ENCODE measurements at places on chromosomes 4 and X.
A peak's percentile ranks its signal among the peaks of the same experiment; 100 is the strongest.

DNA sequence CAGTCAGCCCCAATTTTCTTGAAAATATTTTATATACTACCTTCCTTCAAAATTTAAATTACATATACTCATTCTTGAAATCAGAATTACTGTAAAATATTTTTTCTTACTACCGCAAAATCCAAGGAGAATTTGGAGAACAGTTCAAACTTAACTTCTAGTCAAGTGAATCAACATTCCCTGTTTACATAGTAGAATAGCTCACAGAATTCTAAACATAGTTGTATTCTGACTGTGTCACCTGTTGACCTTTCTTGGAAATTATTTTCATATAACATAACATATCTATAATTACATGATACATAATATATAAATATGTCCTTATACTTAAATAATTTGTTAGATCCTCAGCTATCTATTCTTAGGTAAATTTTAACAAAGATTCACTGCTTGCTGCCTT, 31.0 kb upstream of the FGF5 start:
- DNase-seq = no peak

DNA sequence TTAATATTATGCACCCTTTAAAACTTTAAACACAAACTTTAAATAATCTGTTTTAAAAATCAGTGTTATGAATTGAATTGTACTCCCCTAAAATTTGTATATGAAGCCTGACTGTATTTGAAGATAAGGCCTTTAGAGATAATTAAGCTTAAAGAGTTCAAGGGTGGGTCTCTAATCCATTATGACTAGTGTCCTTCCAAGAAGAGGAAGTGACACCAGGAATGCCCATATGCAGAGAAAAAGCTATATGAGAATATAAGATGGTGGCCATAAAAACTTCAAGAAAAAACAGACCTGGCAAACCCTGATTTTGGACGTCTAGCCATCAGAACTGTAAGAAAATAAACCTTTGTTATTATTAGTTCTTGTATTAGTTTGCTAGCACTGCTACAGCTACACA, 29.0 kb downstream of the UGT2A2 start:
- no peak for DNase-seq

- DNase-seq = no peak
Observed at GRCh38 chr4:158823461-158823873, 54.6 kb downstream of the FNIP2 start.

GRCh38 chr4:23484689-23485088, 405.2 kb downstream of the PPARGC1A start:
- no peak for DNase-seq

GRCh38 chrX:108199691-108200090, 108.1 kb downstream of the ATG4A start:
- DNase-seq = no peak

DNA sequence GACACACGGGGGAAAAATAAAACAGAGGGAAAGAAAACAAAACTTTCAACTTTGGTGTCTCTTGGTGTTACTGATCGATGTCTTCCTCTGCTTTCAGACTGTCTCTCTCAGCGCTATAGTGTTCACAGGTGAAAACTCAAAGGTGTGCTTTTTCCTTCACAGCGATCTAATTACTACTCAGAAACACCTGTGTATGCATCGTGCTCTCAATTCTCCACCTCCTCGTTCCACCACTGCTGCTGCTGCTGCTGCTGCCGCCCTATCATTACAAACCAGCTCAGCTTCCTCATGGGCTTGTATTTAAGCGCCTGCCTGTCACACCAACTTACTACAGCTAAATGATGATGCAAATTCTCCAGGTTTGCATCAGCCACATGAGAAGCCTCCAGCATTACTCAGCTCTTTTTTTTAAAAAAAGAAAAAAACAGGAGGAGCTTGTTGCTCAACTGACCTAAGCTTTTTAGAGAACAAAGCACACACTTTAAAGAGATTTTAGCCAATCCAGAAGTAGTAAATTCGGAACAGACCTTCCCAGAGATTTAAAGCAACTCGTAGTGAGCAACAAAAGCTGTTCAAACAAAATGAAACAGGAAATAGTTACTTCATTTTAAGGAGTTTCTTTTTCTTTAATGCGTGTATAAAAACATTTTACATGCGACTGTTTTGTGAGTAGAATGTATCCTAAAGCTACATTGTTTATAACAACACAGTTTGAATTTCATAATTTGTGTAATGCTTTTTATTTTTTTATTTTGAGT, at the start of gene SLC7A11:
SLC7A11 (minus strand) TSS at position 274 of the 758 bp plus-strand sequence. CDS start 280 bp downstream, outside the sequence.
- DNase-seq = peak; percentile 66

- no peak for DNase-seq
Observed at GRCh38 chrX:150184491-150184890, 178.6 kb upstream of the MAMLD1 start.
